Smooth muscle cell of bladder (primary cell): ENCODE measurements at places on chromosomes 1 and 21. TPM values are rescaled to one million over a fixed set of nuclear protein-coding genes. Genes with fewer than 3 reads are reported as not detected.

GABPA gene
- total RNA-seq = 23.8 and 26.9 TPM in 2 replicates

MYOC gene
- 0.14 and 0.74 TPM in 2 replicates for total RNA-seq

PCBP3 gene
- 1.0 and 1.6 TPM in 2 replicates for total RNA-seq

HSF2BP gene
- 1.3 and 1.7 TPM in 2 replicates for total RNA-seq

OR10J1 gene
- not detected in 2 replicates for total RNA-seq

ZBTB18 gene
- 6.7 and 8.4 TPM in 2 replicates for total RNA-seq

DDR2 gene
- 131 and 155 TPM in 2 replicates for total RNA-seq

AQP10 gene
- total RNA-seq = not detected in 2 replicates

ADGRB2 gene
- 5.0 and 7.0 TPM in 2 replicates for total RNA-seq

GLIS1 gene
- total RNA-seq = 0.18 and 0.28 TPM in 2 replicates

IL20 gene
- total RNA-seq = 0.14 TPM in 1 of 2 replicates, not detected in the other

NBPF3 gene
- 30.0 and 115 TPM in 2 replicates for total RNA-seq

SPATA21 gene
- total RNA-seq = not detected in 2 replicates

PTPN22 gene
- 0.28 and 0.55 TPM in 2 replicates for total RNA-seq

ESRRG gene
- total RNA-seq = 0.09 TPM in 1 of 2 replicates, not detected in the other

FAM167B gene
- total RNA-seq = 0.28 and 0.83 TPM in 2 replicates

PLEKHG5 gene
- total RNA-seq = 5.5 and 7.0 TPM in 2 replicates

KLHDC9 gene
- total RNA-seq = 1.2 and 1.8 TPM in 2 replicates

G0S2 gene
- total RNA-seq = 38.9 and 55.8 TPM in 2 replicates

FMO4 gene
- total RNA-seq = 1.7 and 2.5 TPM in 2 replicates

NME7 gene
- total RNA-seq = 12.2 and 17.7 TPM in 2 replicates

MROH9 gene
- total RNA-seq = 0.09 TPM in 1 of 2 replicates, not detected in the other

RGS13 gene
- 0.14 and 0.28 TPM in 2 replicates for total RNA-seq

TDRD5 gene
- not detected in 2 replicates for total RNA-seq

GSTM5 gene
- total RNA-seq = 8.5 and 13.3 TPM in 2 replicates

COL6A1 gene
- 1,202 and 1,436 TPM in 2 replicates for total RNA-seq

GNPAT gene
- total RNA-seq = 42.7 and 51.0 TPM in 2 replicates

RIMS3 gene
- total RNA-seq = 0.14 and 0.18 TPM in 2 replicates

ALDH9A1 gene
- 127 and 171 TPM in 2 replicates for total RNA-seq

USP21 gene
- total RNA-seq = 4.7 and 5.1 TPM in 2 replicates

PLA2G4A gene
- total RNA-seq = 28.4 and 42.3 TPM in 2 replicates

MAN1C1 gene
- total RNA-seq = 3.8 and 8.0 TPM in 2 replicates

VWA1 gene
- 2.8 and 3.7 TPM in 2 replicates for total RNA-seq

SELENBP1 gene
- total RNA-seq = 43.2 and 75.7 TPM in 2 replicates

ITGB2 gene
- total RNA-seq = under 0.01 TPM in 1 of 2 replicates, not detected in the other

BROX gene
- total RNA-seq = 34.9 and 36.1 TPM in 2 replicates

TNNT2 gene
- under 0.01 and 0.09 TPM in 2 replicates for total RNA-seq

IGSF3 gene
- under 0.01 and 0.18 TPM in 2 replicates for total RNA-seq
